ENCODE measurements at places on chromosomes 13 and 19.
A peak's percentile ranks its signal among the peaks of the same experiment; 100 is the strongest.

GRCh38 chr19:29878973-29879654 is 62.9 kb upstream of the URI1 start:
- no peak for DNase-seq

DNA sequence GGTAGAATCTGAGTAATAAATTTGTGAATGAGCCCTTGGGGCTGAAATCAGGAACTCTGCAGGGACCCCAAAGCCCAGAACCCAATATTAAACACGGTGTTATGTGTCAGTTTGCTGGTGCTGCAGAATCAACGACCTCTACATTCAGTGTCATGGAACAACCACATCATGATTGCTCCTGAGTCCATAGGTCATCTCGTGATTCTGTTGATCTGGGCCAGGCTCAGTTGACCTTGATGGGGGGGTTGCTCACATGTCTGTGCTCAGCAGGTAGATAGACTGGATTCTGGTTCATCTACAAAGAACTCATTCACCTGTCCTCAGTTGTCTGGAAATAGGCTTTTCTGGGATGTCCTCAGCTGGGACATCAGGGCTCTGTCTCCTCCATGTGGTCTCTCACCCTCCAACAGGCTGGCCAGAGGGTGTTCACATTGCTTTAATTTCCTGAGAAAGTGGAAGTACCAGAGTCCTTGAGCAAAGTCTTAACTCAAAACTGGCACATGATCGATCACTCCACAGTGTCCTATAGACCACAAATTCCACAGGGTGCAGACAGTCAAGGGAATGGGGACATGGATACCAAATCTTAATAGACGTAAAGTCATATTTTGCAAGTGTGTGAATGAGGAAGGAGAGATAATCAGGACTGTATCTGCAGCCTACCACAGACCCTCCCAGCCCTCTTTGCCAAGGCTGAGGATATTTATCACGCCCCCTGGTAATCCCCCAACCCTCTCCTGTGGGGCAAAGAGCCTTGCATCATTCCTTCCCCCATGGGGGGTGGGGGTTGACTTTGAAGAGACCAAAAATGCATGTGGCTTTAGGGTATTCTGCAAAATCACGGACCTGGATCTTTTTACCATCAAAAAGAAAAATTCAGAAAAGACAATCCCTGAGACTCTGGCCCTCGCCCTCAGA is 39.3 kb upstream of the IGFL1 start:
- no peak for DNase-seq

DNA sequence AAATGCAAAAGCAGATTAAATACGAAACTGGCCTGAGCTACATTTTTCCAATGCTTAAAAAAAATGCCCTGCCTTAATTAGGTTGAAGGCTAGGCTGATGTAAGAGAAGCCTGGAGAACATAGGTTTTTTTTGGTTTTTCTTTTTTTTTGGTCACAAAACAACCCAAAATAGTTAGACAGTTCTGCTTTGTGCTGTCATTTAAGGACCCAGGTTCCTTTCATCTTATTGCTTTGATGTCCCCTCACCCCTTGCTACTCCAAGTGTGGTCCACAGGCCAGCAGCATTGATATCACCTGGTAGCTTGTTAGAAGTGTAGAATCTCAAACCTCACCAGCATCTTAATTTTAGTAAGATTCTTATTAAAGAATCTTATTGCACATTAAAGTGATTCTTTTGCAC is 14.4 kb downstream of the TDRD3 start:
- DNase-seq = no peak

- no peak for DNase-seq
Observed at GRCh38 chr13:51769455-51770127, 34.4 kb downstream of the DHRS12 start.

GRCh38 chr19:31312677-31313244 is 36.5 kb downstream of the TSHZ3 start:
- DNase-seq = no peak

DNA sequence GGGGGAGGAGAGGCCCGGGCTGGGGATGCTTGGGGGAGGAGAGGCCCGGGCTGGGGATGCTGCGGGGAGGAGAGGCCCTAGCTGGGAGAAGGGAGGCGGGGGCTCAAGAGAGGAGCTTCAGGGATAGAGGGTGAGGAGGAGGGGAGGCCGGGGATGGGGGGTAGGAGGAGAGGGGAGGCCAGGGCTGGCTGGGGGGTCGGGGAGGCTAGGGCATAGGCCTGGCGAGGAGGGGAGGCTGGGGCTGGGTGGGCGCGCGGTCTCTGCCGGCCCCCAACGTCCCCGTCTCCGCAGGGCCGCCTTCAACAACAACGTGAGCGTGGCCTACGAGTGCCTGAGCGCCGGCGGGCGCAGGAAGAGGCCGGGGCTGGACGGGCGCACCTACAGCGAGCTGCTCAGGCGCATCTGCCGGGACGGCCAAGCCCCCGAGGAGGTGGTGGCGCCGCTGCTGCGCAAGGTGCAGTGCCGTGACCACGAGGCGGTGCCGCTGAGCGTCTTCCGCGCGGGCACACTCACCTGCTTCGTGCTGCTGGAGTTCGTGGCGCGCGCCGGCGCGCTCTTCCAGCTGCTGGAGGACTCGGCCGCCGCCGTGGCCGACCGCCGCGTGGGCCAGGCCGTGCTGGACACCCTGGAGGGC is 11.4 kb downstream of the TPGS1 start:
- peak; percentile 25 for DNase-seq

- no peak for DNase-seq
Observed at GRCh38 chr19:1090731-1091543, 4.2 kb downstream of the POLR2E start.

DNA sequence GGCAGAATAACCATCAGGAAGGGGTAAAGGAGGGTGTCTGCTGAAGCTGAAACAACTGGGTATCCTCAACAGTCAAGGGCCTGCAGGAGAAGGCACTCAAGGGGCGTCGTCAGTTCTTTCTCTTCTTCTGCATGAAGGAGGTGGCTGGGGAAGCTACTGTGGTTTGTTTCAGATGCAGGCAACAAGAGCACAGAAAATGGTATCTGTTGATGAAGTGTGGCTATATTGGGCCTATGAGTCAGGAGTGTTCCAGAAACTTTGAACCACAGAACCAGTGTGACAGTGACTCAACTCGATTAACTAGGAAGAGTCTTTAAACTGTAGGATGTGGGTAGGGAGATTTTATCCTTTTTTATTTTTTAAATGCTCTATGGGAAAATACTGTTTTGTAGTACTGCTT is 686.3 kb downstream of the FGF9 start:
- no peak for DNase-seq

DNA sequence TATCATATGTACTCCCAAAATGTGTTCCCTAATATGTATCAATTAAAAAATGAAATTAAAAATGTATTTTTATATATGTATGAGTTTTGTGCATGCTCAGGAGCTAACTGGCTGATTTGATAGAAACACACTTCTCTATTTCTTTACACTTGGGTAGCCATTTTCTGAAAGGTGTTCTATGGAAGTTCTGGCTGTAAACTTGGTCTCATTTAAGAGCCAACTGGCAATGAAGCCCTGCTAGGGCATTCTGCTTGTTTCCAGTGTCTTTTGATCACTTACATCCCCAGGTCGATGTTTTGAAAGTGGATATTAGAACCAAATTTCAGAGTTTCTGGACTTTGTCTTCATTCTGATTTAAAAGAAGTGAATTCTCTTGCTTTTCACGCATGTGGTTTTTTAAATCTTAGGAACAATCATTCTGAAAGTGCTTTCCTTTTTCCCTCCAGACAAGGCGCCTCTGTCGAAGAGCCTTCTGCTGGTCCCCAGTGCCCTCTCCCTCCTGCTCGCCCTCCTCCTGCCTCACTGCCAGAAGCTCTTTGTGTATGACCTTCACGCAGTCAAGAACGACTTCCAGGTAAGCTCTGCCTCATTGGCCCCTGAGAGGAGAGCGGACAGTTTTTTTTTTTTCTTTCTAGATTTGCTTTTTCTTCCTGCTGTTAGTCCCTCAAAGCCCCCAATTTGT is 20.1 kb downstream of the GPR18 start:
- DNase-seq = peak; percentile 35

GRCh38 chr13:40779049-40779448 is 8.1 kb upstream of the MRPS31 start:
- no peak for DNase-seq

DNA sequence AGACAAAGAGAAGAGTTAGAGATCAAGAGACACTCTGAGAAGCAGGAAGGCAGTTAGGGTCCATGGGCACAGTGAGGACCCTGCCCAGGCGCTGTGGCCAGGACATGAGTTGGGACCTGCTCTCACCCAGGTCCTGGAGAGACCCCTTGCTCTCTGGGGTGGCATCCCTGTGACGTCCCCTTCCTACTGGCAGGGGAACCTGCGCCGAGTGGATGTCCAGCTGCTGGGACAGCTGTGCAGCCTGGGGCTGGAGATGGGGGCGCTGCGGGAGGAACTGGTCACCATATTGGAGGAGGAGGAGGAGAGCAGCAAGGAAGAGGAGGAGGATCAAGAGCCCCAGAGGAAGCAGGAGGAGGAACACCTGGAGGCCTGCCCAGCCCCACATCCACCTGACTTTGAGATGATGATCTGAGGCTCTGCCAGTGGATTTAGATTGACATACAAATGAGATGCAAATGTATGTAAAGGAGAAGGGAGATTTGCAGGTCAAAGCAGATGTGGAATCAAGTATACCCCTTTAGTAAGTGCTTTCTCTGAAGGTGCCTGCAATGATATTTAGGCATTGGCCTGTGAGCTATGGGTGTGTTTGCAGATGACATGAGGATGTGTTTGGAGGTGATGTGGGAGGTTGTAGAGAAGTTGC is 978 bp downstream of the ERICH4 start:
- DNase-seq = no peak

- DNase-seq = no peak
Observed at GRCh38 chr13:113474179-113474578, 16.3 kb downstream of the DCUN1D2 start.

DNA sequence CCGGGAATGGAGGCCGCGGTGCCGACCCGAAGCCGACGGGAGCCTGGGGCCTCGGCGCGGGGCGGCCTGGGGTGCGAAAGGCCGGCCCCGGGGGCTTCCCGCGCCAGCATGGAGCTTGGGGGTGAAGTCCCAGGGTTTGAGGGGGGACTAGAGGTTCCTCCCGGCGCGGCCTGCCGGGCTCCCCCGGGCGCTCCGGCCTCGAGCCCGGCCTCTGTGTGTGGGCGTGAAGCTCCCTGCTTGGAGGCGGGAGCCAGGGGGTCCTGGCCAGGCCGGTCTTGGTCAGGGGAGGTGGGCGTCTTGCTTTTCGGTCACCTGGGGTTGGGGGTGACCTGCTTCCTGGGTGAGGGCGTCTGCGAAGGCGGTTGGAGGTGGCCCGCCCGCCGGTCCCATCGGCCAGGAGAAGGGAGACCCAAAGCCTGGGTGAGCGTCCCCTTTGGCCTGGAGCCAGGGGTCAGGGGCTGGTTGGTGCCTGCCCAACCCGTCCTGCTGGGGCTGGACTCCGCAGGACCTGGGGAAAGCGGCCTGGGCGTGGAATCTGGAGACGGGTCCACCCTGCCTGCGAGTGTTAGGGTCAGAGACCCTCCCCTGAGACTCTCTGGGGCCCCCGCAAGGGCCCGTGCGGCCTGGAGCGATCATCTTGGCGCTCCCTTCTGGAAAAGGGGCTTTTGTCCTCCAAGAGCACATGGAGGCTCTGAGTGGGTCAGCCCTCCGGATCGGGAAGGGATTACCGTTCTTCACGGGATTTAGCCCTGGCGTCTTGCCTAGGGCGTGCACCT is 535 bp downstream of the BSG start:
- DNase-seq = no peak

DNA sequence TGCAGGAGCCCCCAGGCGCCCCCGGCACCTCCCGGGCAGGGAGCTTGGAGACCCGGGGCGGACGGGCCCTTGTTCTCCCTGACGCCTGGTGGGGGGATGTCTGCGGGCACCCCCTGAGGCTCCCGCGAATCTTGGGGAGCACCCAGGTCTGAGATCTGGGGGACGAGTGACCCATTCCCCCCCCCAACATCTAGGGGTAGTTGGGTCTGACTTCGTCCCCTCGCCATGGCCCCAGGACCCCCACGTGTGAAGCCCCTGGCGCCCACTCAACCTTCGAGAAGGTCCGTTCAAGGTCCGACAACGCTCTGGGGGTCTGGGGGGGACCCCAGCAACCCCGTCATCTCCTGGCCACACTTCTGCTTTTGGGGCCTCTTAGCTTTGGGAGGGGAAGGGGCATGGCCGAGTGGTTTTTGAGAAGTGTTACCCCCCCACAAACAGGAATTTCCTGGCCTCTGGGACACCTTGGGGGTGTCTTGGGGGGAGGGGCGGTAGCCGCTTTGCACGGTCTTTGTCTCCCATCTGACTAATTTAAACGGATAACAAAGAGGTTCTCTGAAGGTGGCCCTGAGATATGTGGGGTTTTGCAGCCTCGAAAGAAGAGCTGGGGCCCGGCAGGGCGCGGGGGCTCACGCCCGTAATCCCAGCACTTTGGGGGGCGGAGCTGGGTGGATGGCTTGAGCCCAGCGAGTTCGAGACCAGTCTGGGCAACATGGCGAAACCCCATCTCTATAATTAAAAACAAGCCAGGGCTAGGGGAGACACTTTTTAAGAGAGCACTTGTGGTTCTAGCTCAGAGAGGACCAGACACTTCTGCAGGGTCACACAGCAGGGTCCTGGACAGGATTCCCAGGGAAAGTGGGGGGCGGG is 608 bp downstream of the CNN2 start:
- no peak for DNase-seq

DNA sequence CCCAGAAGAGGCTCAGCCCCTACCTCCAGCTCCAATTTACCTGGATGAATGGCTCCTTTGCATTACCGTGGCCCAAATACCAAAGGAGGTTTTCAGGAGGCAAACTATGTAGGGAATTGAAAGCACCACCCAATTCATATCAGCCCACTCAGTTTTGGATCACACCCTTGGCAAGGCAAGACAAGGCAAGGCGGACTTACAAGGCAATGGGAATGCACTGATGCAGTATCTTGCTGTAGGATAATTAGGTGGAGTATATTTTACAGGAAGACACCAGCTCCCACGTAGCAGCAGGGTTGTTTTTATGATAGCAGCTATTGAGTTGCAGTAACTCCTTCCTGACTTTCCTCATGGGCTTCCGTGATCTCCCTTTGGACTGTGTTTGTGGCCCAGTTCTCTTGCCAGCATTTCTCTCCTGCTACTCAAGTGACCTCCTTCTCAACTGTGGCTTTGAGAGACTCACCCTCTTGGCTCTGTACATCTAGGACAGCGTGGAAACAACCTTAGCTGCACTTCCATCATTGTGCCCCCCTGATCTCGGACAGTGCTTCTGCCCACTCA is 935.9 kb downstream of the EFNB2 start:
- no peak for DNase-seq

GRCh38 chr19:19459073-19459472 is 53.6 kb downstream of the GATAD2A start:
- DNase-seq = no peak

GRCh38 chr13:44354884-44355283 is 18.7 kb upstream of the SERP2 start:
- DNase-seq = no peak

GRCh38 chr19:38701455-38702063 is 42.7 kb downstream of the CAPN12 start:
- DNase-seq = no peak
